Nephron progenitor cell (in vitro differentiated cells): ENCODE measurements at places on chromosomes 5 and 9.

DNA sequence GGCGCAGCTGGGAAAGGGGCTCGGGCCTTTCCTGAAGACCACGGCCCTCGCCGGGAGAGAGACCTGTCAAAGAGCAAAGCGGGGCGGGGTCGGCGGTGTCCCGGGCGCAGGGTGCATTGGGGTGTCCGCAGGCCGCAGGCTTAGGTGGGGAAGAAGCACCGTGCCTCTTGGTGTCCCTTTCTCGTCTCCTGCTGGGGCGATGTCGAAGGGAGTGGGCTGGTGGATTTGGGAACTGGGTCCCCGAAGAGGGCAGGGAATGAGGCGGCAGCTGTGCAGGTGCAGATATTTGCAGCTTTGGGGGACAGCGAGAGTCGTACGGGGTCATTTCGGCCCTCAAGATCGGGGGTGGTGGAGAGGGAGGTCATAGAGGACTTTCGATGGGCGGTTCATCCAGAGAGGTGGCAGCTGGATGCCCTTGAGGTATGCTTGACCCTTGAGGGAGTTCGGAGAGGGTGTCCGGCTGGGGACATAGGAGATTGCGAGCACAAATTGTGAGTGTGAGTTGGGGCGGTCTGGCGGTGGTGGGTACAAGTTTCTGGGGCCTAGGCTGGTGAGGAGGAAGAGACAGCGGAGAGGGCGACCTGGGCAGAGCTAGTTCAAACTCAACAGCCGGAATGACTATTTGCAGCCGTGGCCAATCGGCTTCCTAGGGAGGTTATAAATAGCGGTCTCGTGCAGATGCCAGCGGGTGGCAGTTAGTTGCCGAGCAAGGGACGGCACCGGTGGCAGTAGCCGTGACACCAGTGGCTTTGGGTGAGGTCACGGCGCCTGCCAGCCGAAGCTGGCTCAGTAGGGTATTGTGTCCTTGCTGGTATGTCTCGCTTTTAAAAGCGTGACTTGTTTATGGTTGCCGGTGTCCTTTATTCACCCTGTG, 601 bp downstream of the NNT start:
- peak; percentile 23 for DNase-seq

- DNase-seq = no peak
Measured at GRCh38 chr9:92035146-92035545, 80.1 kb downstream of the SPTLC1 start.

- DNase-seq = peak; percentile 64
Measured at GRCh38 chr5:108642170-108642906, 105.4 kb upstream of the FER start.

DNA sequence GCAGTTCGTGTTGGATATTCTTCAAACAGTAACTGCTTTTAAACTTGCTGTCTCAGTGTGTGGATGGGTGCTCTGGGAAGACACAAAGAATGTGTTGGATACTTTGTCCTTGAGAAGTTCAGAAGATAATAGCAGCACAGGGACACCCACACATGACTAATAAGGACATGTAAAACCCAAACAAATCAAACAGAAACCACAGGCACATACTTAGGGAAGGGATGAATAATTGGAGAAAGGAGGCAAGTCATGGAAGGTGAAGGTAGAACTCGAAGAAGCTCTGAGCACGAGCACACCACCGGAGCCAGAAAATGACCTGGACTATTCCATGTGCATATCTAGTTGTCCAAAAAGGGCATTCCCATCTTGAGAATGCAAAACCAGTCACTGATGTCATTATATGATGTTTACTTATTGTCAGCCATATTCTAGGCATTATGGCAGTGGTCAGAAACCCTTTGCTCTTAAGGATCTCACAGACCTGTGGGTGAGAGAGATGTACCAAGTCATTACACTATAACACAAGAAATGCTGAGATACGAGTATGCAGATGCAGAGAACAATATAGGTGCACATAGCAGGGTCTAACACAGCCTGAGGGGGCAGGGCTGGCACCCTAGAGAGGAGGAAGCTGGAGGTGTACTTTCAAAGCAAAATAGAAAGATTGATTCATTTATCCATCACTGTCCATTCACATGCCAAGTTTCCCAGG, 152.9 kb downstream of the PIK3R1 start:
- DNase-seq = no peak

DNA sequence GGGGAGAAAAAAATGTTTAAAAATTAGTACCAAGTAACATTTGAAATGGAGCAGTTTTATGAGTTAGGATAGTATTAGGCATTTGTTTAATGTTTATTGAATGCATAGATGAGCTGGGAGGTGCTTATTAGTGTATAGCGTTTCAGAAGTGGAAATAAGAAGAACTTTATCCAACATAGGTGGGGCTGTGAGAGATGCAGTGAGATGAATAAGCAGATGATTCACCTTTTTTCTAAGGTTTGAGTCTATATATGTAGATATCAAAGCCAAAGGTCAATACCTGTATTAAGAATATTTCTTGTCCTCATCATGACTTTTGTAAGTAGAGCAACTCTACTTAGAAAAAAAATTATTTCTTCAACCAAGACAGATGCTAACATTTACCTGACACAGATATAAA, 54.6 kb upstream of the POU4F3 start:
- DNase-seq = no peak

DNA sequence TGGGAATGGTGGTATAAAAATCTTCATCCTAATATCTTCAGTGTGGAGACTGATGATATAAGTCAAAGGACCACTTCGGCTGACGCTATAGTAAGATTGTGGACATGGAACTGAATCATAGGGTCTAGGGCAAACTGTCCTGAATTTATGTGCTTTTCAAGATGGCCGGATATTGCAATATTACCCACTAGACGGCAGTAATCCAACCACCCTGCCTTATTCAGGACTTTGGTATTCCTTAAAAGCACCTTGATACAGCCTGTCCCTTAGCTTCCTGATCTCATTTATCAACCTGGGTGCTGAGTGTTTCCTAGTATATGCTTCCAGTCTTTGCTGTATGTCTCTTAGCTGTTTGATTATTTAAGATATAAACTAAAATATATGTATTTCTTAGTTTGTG, 71.2 kb upstream of the COX7C start:
- no peak for DNase-seq

GRCh38 chr9:131762356-131762932, 22.6 kb upstream of the RAPGEF1 start:
- DNase-seq = peak; percentile 92

- no peak for DNase-seq
Measured at GRCh38 chr5:117131048-117131679, 556.5 kb upstream of the SEMA6A start.

GRCh38 chr5:155839251-155840037, 487.5 kb upstream of the SGCD start:
- no peak for DNase-seq

GRCh38 chr5:43572357-43572756, 15.5 kb upstream of the PAIP1 start:
- no peak for DNase-seq

DNA sequence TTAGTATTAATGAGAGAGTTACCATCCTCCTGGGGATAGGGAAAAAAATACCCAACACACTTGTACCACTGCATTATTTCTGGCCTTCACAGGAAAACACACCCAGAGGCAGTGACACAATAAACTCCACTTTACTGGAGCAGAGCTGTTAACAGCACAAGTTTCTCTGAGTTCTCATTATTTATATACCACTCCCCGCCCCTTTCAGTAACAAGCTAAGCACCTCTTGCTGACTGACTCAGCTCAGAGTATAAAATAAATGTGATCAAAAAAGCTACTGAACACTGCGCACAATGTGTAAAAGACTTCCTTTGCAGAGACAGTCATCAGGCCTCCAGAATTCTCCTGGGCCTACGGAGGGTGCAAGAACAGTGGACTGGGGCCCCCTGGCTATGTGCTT, 21.6 kb downstream of the KLF9 start:
- no peak for DNase-seq

- DNase-seq = no peak
Measured at GRCh38 chr5:172823840-172824362, 10.2 kb upstream of the ERGIC1 start.

DNA sequence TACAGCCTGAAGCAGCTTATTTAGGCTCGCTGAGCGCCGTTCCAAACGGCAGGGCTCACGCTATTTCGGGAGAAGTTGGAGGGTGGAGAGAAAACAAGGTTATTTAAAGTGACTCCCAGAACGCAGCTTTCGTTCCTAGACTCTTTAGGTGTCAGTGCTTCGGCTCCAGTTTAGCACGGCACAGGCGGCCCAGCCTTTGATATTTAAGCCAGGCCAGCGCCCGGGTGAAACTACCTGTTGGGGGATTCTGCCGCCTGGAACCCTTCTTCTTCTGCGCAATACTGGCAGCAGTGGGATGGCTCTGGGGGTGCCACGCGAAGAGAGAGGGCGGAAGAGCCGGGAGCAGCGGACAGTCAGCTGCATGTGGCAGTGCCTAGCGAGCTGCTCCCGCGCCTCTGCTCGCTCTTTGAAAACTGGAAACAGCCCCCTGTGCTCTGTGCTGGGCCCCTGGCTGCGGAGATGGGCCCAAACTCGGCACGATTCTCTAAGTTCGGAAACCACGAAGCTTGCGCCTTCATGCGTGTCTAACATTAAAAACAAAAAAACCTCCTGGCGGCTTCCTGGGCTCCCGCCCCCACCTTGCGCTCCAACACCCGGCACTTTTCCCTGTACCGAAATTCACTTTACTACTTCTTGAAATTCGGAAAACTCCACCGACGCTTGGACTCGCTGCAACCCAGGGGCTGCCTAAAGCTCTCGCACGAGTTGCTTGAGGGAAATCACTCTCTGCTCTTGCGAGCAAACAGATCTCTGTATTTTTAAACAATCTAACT, 34.6 kb upstream of the NFIB start:
- DNase-seq = peak; percentile 30

GRCh38 chr5:177470759-177471536, 2.5 kb downstream of the DBN1 start:
- DNase-seq = no peak

DNA sequence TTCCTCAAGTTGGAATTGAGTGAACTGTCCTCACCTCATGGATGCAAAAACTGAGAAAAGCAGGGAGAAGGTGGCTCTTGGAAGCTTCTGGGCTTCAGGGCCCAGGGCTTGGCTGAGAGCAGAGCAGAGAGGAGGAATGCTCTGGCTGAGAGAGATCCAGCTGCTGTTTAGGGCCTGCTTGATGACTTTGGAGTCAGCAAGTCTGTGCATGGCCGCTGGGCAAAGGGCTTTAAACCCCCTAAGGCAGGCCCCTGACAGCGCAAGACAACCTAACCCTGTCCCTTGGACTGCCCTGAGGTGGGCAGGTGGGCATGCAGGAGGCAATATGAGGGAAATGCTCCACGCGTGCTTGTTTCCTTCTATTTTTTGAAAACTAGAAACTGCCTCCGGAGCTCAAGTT, 8.6 kb downstream of the STC2 start:
- DNase-seq = no peak

DNA sequence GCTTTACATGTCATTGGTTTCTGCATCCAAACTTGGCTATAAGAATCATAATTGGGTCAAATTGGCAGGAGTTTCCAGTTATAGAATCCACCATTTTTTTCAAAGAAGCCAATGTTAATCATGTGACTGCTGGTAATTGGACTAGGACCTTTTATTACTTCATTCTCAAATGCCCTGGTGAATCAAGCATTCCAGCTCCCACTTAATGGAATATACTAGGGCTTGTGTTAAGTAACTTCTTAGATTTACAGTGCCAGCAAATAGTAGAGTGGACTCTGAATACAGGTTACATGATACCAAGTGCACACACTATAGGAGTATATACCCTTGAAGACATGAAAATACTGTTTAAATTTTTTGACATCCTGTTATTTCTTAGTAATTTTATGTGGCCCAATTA, 96.7 kb downstream of the NUDT12 start:
- DNase-seq = no peak

GRCh38 chr9:87216036-87216435, 268.7 kb upstream of the GAS1 start:
- DNase-seq = no peak

DNA sequence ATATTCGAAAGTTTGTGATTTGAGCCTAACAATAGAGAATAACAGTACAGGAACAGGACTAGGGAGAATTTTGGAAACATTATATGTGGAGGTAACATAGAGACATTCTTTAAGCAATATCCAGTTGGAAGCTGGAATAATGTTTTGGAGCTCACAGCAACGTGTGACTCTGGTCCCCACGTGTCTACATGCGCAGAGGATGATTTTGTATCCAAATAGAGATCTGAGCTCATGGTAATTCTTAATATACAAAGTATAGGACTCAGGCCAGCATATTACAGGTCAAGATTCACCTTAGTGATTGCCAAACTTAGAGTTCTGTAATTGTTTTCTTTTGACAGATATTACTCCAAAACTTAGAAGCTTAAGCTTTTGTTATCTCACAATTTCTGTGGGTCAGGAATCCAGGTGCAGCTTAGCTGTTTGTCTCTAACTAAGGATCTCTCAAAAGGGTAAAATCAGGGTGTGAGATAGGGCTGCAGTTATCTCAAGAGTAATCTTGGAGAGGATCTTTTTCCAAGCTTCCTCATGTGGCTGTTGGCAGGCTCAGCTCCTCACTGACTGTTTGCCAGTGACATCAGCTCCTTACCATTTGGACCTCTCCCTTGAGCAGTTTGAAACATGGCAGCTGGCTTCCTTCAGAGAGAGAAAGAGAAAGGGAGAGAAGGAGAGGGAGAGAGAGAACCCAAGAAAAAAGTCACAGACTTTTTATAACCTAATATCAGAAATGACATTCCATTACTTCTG, 272.0 kb upstream of the ZNF462 start:
- DNase-seq = no peak

- no peak for DNase-seq
Measured at GRCh38 chr5:71882826-71883741, 164.0 kb downstream of the CARTPT start.

DNA sequence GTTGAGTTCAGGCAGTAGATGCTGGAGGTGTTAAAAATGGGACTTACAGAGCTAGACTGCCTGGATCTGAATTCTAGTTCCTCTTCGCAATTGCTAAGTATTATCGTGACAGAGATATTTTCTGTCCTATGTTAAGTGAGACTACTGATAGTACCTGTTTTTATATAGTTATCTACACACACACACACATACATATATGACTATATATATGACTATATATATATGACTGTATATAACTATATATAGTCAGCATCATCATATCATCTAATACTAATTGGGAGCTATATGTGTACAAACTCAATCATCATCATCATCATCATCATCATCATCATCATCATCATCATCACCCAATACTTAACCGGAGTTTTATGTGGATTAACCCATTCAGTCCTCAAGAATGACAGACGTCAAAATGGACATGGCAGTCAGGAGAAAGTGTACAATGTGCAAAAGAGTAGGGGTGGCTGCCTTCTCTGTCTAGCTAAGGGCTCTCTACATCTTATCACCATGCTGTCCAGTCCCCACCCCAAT, 7.3 kb downstream of the PIK3R1 start:
- no peak for DNase-seq

GRCh38 chr5:38680094-38680825, 123.8 kb upstream of the LIFR start:
- no peak for DNase-seq
